ENCODE measurements at places on chromosomes 5 and 9. TPM values are rescaled to one million over a fixed set of nuclear protein-coding genes. Genes with fewer than 3 reads are reported as not detected.
A peak's percentile ranks its signal among the peaks of the same experiment; 100 is the strongest.

- no peak for DNase-seq
Measured at GRCh38 chr9:123685489-123686083, 244.3 kb downstream of the DENND1A start.

GRCh38 chr9:759983-760736 lies 81.3 kb upstream of the DMRT1 start:
- no peak for DNase-seq

The HDHD3 gene
- 98.7 TPM for total RNA-seq

The APBA1 gene
- total RNA-seq, result 12.0 TPM

GRCh38 chr5:142293486-142293885 lies 31.3 kb downstream of the SPRY4 start:
- DNase-seq, result no peak

The MYMK gene
- total RNA-seq, result not detected

GRCh38 chr9:21995006-21995665 lies 545 bp downstream of the CDKN2B-AS1 start:
- DNase-seq, result peak; percentile 57

- DNase-seq, result no peak
Measured at GRCh38 chr5:133680830-133681565, 68.7 kb upstream of the FSTL4 start.

The PCDHB15 gene
- 1.8 TPM for total RNA-seq

Measured in hepatocyte (in vitro differentiated cells).